ENCODE measurements at places on chromosomes 7 and 10. TPM values are rescaled to one million over a fixed set of nuclear protein-coding genes. Genes with fewer than 3 reads are reported as not detected.

HOXA4 gene
- 35.8 TPM for polyA plus RNA-seq

- DNase-seq = no peak
These were observed 192.8 kb downstream of the GPAM start for GRCh38 chr10:111990734-111991133.

DNA sequence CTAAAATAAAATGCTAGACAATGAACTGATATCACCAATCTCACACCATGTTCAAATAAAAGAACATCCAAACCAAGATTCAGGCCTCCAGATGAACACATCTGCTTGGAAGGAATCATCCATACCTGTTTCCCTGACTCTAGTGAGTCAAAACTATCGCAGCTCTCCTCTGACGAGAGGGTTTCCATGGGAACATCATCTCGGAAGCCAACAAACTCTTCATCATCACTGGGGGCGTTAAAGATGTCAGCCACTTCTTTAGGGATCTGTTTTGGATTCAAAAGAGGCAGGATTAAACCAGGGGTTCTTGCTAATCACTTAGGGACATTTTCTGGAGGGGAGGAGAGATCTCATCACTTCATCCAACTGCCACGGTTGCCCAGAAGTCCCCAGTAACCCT, 29.1 kb downstream of the CDCA7L start:
- no peak for DNase-seq

- DNase-seq = no peak
These were observed 116.8 kb downstream of the GLI3 start for GRCh38 chr7:42120191-42120590.

- DNase-seq = no peak
These were observed 3.4 kb upstream of the ARHGAP22 start for GRCh38 chr10:48608279-48608681.

DNA sequence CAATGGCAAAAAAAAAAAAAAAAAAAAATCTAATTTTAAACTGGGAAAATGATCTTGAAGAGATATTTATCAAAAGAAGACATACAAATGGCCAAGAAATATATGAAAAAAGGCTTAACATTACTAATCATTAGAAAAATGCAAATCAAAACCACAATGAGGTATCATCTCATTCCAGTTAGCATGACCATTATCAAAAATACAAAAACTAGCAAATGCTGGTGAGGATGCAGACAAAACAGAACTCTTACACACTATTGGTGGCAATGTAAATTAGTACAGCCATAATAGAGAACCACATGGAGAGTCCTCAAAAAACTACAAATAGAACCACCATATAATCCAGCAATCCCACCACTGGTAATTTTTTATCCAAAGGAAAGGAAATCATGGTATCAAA, 489.6 kb downstream of the TNS3 start:
- DNase-seq = no peak

GRCh38 chr7:158685693-158686092, 18.9 kb downstream of the NCAPG2 start:
- no peak for DNase-seq

GRCh38 chr10:14758994-14759664, 15.6 kb downstream of the FAM107B start:
- no peak for DNase-seq

DNA sequence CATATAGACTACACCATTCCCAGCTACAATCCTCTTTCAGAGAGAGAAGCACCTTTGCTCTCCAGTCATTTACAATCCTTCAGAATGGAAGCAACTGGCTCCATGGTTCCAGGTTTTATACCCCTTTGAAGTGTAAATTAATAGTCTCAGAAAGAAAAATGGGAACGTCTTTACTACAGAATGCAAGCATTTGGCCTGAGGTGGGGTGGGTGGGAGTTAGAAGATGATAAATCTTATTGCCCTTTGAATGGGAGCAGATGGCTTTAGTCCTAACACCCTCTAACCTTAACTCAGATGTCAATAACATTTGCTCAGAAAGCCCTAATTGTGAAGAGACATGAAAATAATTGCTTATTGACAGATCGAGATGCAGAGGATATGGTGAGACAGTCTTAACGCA, 84.2 kb upstream of the KCNMA1 start:
- DNase-seq = no peak

GNAT3 gene
- polyA plus RNA-seq = not detected

DNA sequence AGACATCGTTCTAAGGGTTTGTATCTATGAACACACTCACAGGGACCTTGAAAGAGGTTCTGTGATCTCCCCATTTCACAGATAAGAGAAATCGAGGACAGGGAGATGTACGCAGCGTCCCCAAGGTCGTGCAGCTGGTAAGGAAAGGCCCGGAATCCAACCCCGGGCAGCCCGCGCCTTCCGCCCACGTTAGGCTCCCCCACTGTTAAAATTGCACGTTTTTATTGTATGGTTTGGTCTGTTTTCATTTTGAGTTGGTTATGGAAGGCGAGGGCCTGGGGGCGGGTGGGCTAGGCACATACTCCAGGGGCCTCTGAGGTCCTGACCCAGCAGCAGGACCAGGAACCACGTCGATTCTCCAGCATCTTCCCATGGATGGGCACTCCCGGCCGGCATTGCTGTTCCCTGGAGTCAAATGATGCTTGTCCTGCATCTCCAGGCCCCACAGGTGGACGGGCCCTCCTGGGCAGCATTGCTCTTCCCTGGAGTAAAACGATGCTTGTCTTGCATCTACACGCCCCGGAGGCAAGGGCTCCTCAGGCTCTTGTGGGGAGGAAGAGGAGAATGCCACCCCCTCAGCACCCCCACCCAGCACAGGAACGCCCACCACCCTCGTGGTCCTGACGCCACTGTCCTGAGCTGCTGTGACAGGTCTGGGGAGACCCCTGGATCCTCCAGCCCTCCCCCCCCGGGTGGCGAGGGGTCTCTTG, 65.9 kb downstream of the PDGFA start:
- DNase-seq = no peak

DNA sequence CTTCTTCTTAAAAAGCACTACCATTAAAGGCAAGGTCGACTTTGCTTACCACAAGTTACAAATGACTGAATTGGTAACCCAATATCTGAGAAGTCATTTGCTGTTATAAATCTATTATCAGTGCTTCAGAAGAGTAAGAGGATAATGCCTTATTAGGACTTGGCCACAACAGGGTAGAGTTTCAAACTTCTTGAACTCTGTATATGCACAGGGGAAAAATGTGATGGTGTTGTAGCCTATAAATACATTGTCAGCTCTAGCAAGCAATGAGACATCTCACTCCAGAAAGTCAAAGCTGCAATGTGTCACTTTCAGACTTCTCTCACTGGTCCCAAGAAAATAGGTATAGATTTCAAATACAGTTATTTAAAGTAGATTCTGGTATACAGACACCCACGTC, 9.3 kb downstream of the TFEC start:
- no peak for DNase-seq

AKR1C3 gene
- polyA plus RNA-seq = 1.5 TPM

- no peak for DNase-seq
These were observed 233.0 kb downstream of the CACNA2D1 start for GRCh38 chr7:82210416-82211184.

- no peak for DNase-seq
These were observed 12.5 kb downstream of the ADRA2A start for GRCh38 chr10:111089293-111089692.

DNA sequence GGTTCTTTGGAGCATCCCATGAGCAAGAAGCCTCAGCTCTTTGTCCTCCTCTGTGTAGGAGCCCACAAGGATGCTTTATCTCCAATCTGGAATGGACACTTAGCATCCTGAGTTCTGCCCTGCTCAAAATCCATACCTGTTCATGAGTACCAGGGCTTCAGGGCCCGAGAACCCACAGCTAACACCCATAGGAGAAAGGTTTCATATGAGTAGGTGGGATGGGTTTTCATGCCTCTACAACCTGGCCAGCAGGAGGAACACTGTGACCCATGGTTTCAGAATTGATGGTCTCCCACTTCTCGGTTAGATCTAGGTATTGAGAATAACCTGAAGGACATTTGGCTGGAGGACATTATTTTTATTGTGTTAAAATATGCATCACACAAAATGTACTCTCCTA, 57.8 kb downstream of the TBXAS1 start:
- DNase-seq = no peak

CLCN1 gene
- polyA plus RNA-seq = 0.08 TPM

- no peak for DNase-seq
These were observed 241.7 kb upstream of the NEBL start for GRCh38 chr10:21138769-21139340.

DNA sequence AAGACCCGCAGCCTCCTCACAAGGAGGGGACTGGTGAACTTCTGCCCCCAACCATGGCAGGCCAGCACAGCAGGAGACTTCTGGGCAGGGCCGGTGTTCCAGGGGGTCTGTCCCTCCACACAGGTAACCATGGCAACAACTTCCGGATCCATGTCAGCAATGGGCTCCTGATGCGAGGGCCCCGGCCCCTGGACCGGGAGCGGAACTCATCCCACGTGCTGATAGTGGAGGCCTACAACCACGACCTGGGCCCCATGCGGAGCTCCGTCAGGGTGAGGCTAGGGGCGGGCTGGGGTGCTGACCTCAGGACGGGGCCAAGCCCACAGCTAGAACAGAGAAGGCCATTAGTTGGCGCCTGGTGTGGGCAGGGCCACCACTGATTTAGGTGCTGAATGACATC, 5.7 kb upstream of the C10orf105 start:
- no peak for DNase-seq

NANOS1 gene
- 4.3 TPM for polyA plus RNA-seq

DNA sequence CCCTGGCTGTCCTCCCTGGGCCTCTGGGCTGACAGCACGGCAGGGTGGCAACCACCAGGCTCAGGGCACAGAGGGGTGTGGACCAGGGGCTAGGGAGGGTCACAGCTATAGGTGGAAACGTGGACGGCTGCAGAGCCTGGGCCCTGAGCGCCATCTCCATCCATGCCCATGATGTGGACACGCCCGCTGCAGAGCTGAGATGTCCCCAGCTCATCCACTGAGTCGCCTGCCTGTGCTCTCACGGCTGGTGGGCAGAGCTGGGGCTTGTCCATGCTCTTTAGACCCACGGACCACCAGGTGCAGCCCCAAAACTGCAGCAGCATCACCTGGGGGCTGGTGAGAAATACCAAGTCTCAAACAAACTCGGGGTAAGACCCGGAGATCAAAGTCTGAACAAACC, 16.1 kb downstream of the TECPR1 start:
- DNase-seq = no peak

DNA sequence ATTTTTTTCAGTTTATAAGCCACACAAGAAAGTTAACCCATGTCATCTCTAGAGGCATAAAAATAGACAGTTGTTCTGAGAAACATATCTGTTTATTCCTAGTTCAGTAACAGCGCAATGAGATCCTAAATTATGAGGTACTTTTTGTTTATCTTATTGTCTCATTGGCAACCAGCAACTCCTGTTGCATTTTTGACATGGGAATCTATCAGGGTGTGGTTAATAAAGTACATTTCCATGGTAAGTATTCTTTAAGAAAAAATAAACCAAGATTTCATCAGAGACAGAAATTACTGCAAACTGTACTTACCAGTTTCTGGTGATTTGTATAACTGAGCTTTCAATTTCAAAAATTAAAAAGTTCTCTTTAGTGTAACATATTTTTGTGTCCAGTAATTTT, 9.0 kb downstream of the FAS start:
- DNase-seq = no peak

GRCh38 chr7:139823959-139824521, 5.0 kb upstream of the TBXAS1 start:
- no peak for DNase-seq

All from left lung (tissue), 14 donors.